ENCODE measurements at places on chromosomes 7 and 10. TPM values are rescaled to one million over a fixed set of nuclear protein-coding genes. Genes with fewer than 3 reads are reported as not detected.

Gene CAMK1D
- 16.7 TPM for total RNA-seq

Gene CFAP46
- not detected for total RNA-seq

Gene LZTS2
- total RNA-seq, result 18.5 TPM

DNA sequence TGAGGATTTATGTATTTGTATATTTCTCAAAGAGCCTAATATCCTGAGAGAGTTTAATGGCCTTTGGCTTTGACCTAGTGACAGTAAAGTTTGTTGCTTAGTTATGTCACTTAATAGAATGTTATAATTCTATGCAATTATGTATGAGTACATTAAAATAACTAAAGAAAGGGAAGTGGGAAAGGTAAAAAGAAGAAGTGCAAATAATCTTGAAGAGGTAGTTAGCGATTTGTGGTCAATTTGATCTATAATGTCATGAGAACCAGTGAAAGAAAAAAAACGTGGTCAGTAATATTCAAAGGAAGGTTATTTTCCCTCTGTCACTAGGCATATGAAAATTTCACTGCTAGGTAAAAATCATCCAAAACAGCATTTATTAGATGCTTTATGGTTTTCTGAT, 143.4 kb upstream of the LSM8 start:
- no peak overlapping the region for H3K4me3 ChIP-seq
- H3K4me1 ChIP-seq, result no peaks in the 10 kb centered on the region
- no peak for DNase-seq
- H3K27ac ChIP-seq, result no peak overlapping the region
- H3K27me3 ChIP-seq, result no peaks in the 10 kb centered on the region

GRCh38 chr7:105611856-105612775, 30.8 kb upstream of the EFCAB10 start:
- H3K4me3 ChIP-seq, result no peak overlapping the region
- H3K27ac ChIP-seq, result no peak overlapping the region
- H3K36me3 ChIP-seq, result peaks cover 13% of the 10 kb centered on the region

GRCh38 chr10:103885617-103886016, 30.2 kb upstream of the SH3PXD2A start:
- H3K4me1 ChIP-seq, result peaks cover 29% of the 10 kb centered on the region
- no peak for DNase-seq
- H3K27ac ChIP-seq, result no peak overlapping the region
- H3K4me3 ChIP-seq, result no peak overlapping the region

DNA sequence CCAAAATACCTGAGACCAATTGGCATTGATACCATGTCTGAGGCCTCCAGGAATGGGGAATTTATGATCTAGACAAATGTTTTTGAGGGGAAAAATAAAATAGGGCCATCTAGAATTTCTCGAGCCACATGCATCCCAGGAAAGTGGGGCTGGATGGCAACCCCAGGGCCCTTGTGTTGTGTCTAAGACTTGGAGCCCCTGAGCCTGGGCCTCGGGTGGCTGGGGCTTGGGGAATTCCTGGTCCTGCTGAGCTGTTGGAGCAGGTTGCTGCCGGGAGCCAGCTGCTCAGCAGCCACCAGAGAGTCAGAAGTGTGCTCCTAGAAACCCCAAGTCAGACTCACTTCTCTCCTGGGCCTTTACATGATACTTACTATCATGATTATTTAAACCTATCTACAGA, 172.9 kb downstream of the WDR37 start:
- no peaks in the 10 kb centered on the region for H3K4me1 ChIP-seq
- no peak for DNase-seq

- no peaks in the 10 kb centered on the region for H3K4me1 ChIP-seq
- H3K27me3 ChIP-seq, result peaks cover 31% of the 10 kb centered on the region
- no peak for DNase-seq
- H3K4me3 ChIP-seq, result no peak overlapping the region
- H3K27ac ChIP-seq, result no peak overlapping the region
These were observed 84.6 kb downstream of the CH25H start for GRCh38 chr10:89122433-89123051.

DNA sequence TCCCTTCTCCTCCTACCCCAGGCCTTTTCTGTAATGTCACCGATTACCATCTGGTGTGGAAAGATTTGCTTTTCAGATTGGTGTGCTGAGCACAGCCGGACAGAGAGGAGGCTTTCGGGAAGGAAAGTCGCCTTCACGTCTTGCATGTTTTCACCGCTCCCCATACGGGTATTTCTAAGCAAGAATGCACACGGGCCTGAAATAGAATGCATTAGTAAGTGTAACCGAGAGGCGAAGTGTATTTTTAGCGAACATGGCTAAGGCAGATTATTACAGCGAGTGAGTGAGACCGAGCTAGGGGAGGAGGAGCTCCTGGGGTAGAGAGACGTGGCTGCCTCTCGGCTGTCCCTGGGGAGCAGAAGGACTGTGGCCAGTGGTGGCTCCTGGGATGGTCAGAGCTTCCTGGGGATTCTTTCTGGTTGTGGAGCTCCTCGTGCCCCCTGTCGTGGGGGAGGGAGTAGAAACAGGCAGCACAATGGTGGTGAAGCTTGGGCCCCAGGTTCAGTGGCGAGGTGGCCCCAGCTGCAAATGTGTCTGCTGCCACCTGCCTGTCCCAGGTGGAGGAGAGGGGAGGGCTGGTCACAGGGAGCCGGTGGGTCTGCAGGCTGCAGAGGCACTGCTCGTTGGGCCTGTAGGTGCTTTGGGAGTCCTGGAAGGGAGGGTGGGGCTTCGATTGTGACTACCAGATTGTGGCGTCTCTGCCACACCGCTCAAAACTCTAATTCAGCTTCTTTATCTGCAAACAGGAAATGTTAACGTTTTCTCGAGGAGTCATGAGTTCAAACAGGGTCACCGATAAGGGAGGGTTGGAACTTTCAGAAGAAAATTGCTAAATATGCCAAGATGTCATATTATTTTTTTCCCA, 135.8 kb downstream of the CAMK1D start:
- no peaks in the 10 kb centered on the region for H3K36me3 ChIP-seq
- peaks cover 19% of the 10 kb centered on the region for H3K4me1 ChIP-seq
- peak; percentile 26 for DNase-seq
- H3K27me3 ChIP-seq, result no peaks in the 10 kb centered on the region

GRCh38 chr10:93859049-93859655, 34.6 kb upstream of the SLC35G1 start:
- H3K4me3 ChIP-seq, result no peak overlapping the region
- no peaks in the 10 kb centered on the region for H3K36me3 ChIP-seq
- peaks cover 6% of the 10 kb centered on the region for H3K27me3 ChIP-seq
- no peaks in the 10 kb centered on the region for H3K4me1 ChIP-seq
- H3K27ac ChIP-seq, result no peak overlapping the region
- DNase-seq, result no peak

DNA sequence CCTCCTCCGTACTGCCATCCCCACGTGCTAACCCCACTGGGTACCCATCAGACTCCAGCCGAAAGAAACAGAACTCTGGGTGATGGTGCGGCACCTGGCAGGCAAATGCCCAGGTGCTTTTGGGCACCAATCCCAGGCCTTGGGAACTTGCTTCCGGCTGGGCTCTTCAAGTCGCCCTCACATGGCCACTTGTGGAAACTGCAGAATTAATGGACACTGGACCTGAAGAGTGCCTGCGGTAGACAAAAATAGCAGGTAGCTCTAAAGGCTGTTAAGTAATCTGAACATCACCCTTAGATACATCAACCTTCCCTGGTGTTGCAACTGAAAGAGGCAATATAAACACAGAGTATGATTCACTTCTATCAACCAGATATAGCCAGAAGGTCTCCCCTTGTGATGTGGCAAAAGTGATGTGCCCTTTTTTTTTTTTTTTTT, 644.4 kb downstream of the GRM8 start:
- no peak overlapping the region for H3K4me3 ChIP-seq
- no peaks in the 10 kb centered on the region for H3K36me3 ChIP-seq

DNA sequence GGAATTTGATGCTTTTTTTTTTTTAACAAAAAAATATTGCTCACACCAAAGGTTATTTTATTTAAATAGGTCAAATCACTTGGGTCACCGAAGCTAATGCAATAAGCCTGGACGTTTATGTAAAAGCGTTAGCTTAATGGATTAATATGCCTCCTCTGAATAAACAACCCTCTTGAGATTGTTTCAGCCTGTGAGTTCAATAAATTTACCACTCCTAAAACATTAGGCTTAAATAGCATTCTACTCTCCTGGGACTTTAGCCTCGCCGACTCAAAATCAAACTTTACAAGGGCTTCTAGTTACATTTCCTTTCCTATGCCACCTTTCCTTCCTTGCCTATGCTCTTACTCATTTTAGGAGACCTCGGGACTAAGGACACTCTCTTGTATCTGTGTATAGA, 79.3 kb downstream of the DNAJB9 start:
- DNase-seq, result no peak
- H3K4me1 ChIP-seq, result no peaks in the 10 kb centered on the region
- H3K27me3 ChIP-seq, result no peaks in the 10 kb centered on the region
- no peak overlapping the region for H3K4me3 ChIP-seq
- H3K36me3 ChIP-seq, result no peaks in the 10 kb centered on the region

DNA sequence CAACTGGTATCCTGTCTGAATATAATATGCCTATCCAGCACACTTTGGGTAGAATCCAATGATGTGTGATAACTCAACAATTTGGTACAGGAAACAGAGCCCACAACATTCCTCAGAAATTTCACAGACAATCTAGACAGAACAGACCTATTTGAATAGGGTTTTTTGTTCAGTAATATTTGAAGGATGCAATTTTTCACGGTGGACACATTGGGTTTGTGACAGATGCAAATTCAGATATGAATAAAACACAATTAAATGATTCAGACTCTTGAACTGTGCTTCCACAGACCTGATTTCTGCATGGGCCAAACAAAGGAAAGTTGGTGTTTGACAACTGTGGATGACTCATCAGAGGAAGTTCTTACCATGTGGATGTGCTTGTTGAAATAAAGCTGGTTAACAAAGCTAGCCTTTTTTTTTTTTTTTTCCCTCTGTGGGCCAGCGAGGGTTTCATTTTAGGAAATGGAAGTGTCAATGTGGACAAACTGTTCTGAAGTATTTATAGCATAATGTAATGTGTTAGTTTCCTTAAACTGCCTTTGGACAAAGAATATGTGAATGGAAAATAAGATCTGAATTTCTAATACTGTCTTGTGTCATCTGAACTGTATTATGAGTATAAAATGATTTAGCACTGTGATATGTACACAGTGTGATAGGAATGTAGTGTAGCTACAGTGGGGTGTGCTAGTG, 43.2 kb upstream of the FAM133B start:
- peaks cover 78% of the 10 kb centered on the region for H3K4me1 ChIP-seq
- no peaks in the 10 kb centered on the region for H3K27me3 ChIP-seq
- no peak for DNase-seq

Measured in activated CD4-positive, alpha-beta memory T cell treated with anti-CD3 and anti-CD28 coated beads, Interleukin-2, amount 10 ng/mL, durations not matched to agents 7 days and 5 days (primary cell).